ENCODE measurements at places on chromosomes 6 and 20.
A peak's percentile ranks its signal among the peaks of the same experiment; 100 is the strongest.

- no peak for DNase-seq
Observed at GRCh38 chr6:130848945-130849344, 21.7 kb downstream of the SMLR1 start.

DNA sequence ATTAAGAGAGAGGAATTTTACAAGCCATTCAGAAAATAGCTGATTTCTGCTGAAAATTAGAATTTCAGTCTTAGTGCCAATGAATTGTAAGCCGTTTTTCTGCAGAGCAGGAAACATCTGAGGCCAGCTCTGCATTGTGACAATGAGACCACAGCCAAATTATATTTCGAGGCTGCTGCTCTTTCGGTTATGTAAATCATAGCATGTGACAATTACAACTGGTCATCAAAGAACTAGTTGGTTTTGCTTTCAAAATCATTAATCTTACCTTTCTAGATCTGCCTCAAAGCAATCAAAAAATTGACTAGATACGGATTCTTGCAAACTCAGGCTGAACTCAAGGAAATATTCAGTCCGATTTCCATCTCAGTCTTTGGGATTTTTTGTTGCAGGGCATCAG, 33.4 kb upstream of the INSM1 start:
- no peak for DNase-seq

GRCh38 chr6:143018955-143019354, 41.7 kb upstream of the AIG1 start:
- no peak for DNase-seq

GRCh38 chr20:10286356-10286755, 67.7 kb downstream of the SNAP25 start:
- no peak for DNase-seq

DNA sequence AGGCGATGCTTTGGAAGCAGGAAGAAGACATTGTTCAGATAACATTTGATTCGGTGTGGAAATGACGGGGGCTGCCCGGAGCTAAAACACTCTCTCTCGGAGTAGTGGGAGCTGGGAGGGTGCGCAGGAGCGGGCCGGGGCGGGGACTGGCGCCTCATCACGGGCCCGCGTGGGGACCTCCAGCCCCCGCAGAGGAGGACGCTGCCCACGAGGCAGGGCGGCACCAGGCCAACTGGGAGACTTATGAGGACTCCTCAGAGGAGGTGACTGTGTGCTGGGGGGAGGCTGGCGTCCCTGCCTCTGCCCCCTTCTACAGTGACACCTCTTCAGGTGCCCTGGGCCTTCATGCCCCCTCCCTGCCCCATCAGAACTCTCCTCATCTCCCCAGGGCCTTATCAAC, 15.2 kb downstream of the DDO start:
- DNase-seq, result no peak

DNA sequence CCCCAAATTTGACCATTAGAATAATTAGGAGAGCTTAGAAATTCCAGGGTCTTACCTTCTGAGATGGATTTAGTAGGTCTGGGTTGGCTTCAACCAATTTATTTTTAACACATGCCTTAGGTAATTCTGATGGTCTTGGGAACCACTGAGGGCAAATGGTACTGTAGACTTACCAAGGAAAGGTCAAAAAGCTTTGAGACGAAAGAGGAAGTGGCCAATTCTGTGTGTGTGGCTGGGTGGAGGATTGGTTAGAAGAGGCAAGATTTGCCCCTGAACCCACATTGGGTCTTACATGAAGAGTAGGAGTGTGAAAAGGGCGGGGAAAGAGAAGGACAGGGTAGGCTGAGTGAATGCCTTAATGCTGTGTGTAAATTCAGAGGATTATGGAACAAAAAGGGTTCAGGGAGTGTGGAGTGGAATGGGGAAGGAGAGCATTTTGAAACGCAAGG, 2.7 kb downstream of the ITCH start:
- peak; percentile 91 for DNase-seq

Measured in KBM-7 (cell line).